Hematopoietic multipotent progenitor cell treated with erythropoietin and hydrocortisone succinate and interleukin-3 and kit ligand, for 6 days (in vitro differentiated cells): ENCODE measurements at places on chromosomes 13 and 19.

- DNase-seq = peak; percentile 64
Measured at GRCh38 chr19:17327654-17328516, 6.8 kb downstream of the ANO8 start.

DNA sequence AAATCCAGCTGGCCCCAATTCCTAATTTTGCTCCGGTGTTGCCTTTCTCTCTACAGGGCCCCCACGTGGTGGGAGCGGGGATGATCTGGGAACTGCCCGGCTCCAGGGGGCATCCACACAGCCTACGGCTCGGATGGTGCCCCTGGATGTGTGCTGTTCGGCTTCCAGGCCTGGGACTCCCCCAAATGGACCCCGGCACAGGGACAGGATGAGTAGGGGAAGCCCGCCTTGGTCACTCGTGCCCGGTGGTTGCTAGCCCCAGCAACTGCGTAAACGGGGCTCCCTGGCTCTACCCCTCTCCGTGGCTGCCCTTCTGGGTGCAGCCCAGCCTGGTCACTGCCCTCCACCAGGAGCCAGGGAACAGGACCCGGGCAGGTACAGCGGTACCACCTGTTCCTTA is 111.5 kb downstream of the TEX26 start:
- no peak for DNase-seq

DNA sequence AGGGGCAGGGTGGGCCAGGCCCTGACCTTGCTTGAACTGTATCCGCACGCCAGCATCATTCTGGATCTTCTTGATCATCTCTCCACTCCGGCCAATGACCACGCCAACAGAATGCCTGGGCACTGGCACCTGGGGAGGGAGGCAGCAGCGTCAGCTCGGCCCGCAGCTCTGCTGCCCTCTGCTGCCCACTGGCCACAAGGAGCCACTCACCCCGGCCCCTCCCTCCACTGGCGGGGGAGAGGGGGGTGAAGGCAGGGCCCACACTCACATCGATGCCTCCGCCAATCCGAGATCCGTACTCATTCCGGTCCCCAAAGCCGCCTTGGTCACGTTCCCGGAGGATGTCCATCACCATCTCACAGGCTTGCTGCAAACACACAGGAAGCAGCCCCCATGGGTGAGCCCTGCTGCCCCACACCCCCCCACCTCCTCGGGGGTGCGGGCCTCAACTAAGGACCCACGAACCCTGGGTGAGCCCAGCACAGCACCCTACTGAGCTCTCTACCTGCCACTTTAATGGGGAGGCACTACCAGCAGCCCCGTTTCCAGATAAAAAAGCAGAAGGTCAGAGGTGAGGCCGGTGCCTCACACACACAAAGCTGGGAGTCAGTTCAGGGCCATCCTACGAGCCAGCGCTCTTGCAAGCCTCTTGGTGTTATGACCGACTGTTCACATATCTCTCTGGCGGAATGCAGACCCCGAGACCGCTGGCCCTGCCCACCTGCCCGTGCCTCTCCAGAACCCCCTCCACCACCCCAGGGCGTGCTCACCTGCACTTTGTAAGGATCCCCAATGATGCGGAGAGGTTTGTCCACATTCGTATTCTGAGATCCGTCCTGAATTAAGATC is 6.7 kb downstream of the KHSRP start:
- DNase-seq = no peak

DNA sequence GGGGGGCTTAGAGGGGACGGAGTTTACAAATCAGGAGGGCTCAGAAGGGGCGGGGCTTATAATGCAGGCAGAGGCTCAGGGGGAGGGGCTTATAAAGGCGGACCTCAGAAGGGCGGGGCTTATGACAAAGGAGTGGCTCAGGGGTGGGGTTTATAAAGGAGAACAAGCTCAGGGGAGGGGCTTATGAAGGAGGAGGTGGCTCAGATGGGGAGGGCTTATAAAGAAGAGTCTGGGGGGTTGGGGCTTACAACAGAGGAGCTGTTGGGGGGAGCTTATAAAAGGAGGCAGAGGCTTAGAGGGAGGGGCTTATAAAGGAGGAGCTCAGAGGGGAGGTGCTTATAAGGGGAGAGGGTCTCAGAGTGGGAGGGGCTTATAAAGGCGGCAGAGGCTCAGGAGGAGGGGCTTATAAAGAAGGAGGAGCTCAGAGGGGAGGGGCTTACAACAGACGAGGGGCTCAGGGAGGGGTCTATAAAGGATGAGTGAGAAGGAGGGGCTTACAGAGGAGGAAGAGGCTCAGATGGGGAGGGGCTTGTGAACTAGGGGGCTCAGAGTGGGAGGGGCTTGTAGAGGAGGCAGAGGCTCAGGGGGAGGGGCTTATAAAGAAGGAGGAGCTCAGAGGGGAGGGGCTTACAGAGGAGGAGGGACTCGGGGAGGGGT is 1.0 kb downstream of the SMIM24 start:
- DNase-seq = peak; percentile 95

DNA sequence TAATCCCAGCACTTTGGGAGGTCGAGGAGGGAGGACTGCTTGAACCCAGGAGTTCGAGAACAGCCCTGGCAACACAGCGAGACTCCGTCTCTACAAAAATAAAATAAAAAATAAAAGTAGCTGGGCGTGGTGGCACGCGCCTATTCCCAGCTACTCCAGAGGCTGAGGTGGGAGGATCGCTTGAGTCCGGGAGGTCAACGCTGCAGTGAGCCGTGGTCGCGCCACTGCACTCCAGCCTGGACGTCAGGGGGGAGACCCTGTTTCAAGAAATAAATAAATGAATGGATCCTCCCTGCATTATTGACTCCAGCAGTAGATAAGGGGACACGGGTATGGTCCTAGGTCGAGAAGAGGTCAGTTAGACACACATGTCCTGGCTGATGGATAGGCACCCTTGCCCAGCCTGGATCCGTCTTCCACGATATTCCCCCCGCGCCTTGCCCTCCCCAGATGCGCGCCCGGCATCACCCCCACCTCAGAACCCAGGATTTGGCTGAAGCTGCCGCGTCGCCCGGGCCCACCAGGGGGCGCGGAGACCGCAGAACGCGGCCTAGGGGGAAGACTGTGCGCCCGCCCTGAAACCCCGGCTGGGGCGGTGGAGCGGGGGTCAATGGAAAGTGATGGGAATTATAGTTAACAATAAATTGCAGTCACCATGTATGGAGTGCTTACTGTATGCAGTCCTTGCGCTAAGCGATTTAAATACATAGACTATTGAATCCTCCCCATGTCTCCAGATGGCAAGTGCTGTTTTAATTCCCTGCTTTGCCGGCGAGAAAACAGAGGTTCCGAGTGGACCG is 2.1 kb upstream of the HOOK2 start:
- DNase-seq = peak; percentile 86

GRCh38 chr19:35882114-35882832 is 13.9 kb downstream of the APLP1 start:
- DNase-seq = peak; percentile 81

GRCh38 chr13:50011461-50011860 is 3.8 kb upstream of the KCNRG start:
- DNase-seq = no peak
